PC-3 (cell line): ENCODE measurements at places on chromosomes 11 and 22. TPM values are rescaled to one million over a fixed set of nuclear protein-coding genes. Genes with fewer than 3 reads are reported as not detected.
A peak's percentile ranks its signal among the peaks of the same experiment; 100 is the strongest.

ALDH3B2 gene
- 0.40 TPM in 1 of 2 replicates, not detected in the other for total RNA-seq

ZFPL1 gene
- 98.7 and 103 TPM in 2 replicates for total RNA-seq

NTM gene
- not detected in 2 replicates for total RNA-seq

TIMP3 gene
- total RNA-seq, result 0.12 TPM in 1 of 2 replicates, not detected in the other

MS4A7 gene
- 2.1 and 3.6 TPM in 2 replicates for total RNA-seq

OR8D1 gene
- not detected in 2 replicates for total RNA-seq

H19 gene
- not detected in 2 replicates for total RNA-seq

ANKK1 gene
- 0.22 TPM in 1 of 2 replicates, not detected in the other for total RNA-seq

MMP27 gene
- total RNA-seq, result not detected in 2 replicates

CEND1 gene
- total RNA-seq, result not detected in 2 replicates

MMP10 gene
- total RNA-seq, result 0.07 and 0.69 TPM in 2 replicates

DNA sequence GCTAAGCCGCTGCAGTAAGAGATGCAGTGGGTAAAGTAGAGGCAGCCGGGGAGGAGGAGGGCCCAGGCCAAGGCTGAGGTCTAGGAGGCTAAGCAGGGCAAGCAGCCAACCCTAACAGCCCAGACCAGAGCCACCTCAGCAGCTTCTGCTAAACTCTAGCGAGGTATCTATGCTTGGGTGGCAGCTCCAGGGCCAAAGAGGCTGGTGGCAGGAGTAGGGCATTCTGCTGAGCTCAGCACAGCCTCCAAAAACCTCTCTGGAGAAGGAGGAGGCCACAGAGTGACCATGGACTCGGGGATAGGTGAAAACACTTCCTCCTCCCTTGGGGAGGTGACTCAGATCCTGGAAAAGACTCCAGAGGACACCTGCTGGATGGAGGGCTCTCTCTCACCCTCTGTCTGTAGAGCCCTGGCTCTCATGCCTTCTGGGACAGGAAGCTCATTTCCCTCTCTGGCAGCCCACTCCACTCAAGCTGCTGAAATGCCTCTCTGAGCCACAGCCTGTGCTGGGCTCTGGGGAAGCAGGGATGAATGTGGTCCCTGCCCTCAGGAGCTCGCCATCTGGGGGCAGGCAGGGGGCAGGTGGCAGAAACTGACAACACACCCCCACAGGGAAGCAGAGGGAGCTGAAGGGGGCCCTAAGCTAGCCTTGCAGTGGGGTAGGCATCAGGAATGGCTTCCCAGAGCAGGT lies 16.5 kb upstream of the TPBGL start:
- no peak overlapping the region for H3K4me3 ChIP-seq
- H3K36me3 ChIP-seq, result no peaks in the 10 kb centered on the region
- H3K27ac ChIP-seq, result no peak overlapping the region
- H3K4me1 ChIP-seq, result no peaks in the 10 kb centered on the region
- peaks cover 10% of the 10 kb centered on the region; the same call in 1 of the 2 replicates for H3K27me3 ChIP-seq
- peak; percentile 44 for DNase-seq

- H3K36me3 ChIP-seq, result no peaks in the 10 kb centered on the region
- H3K27ac ChIP-seq, result no peak overlapping the region
- DNase-seq, result no peak
- no peaks in the 10 kb centered on the region for H3K4me1 ChIP-seq
These were observed 14.0 kb upstream of the ARSA start for GRCh38 chr22:50641696-50642607.

DNA sequence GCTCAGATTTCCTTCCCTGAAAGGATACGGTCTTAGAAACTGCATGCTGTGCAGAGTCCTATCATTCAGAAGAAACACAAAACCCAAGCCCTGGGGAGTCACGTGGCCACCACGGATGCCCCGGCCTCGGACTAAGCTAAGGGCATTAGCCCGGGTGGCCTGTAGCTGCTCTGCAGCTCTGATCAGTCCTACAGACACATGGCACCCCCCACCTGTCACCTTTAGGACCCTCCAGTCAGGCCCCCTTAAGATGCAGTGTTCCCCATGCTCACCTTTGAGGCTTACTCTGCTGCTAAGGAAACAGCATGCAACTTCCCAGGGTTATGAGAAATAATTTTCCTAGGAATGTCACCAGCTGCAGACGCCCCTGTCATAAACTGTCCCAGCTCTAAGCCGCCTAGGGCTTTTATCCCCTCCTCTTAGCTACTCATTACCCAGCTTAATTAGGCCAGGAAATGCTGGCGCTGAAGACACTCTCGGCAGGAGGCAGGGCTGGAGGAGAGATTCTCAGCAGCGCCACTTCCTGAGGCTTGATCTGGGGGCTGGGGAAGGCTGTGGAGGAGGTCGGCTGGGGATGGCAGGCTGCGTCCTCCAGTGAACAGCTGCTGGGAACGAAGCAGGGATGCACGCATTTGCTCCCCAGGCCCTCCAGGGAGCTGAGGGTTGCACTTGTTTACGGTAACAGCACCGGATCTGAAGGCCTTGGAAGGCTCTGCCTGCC lies 47.2 kb upstream of the ADA2 start:
- no peaks in the 10 kb centered on the region for H3K27me3 ChIP-seq
- H3K4me1 ChIP-seq, result no peaks in the 10 kb centered on the region
- no peaks in the 10 kb centered on the region for H3K36me3 ChIP-seq
- no peak overlapping the region for H3K27ac ChIP-seq
- no peak overlapping the region for H3K4me3 ChIP-seq

DNA sequence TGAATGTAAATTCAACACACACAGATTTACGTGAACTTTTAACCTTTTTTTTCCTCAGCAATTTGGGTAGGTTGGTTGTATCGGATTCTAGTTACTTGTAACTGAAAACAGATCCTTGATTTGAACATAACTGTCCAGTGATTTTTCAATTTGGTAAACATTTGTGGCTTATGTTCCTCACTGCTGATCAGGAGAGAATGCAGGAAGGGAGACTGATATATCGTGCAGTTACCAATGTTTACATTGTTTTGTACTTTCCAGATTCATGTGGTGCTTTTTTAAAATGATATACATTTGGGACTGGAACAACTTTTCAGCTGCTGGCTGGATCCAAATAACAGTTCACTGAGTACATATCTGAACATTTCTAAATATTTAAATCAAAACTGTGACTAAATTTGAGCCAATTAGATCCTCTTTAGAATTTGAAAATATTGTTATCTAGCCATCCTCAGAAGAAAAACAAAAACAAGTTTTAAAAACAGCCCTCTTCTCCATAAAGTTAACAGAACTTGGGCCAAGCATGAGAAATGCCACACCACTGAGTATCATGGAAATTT lies 84.3 kb upstream of the MTMR2 start:
- H3K27ac ChIP-seq, result no peak overlapping the region
- no peak overlapping the region for H3K4me3 ChIP-seq
- H3K4me1 ChIP-seq, result peaks cover 6% of the 10 kb centered on the region; the same call in 1 of the 2 replicates
- no peak for DNase-seq
- H3K36me3 ChIP-seq, result no peaks in the 10 kb centered on the region
- no peaks in the 10 kb centered on the region for H3K27me3 ChIP-seq

GRCh38 chr22:38455076-38455529 lies at the start of gene KCNJ4:
KCNJ4 (minus strand) TSS chr22:38455199; CDS start chr22:38428132, 27,067 bp downstream.
- no peak within 1 kb of the TSS for H3K27ac ChIP-seq
- H3K36me3 ChIP-seq, result no peaks in the 10 kb centered on the region
- H3K27me3 ChIP-seq, result peaks cover 10% of the 10 kb centered on the region
- no peaks in the 10 kb centered on the region for H3K4me1 ChIP-seq
- H3K4me3 ChIP-seq, result no peak within 1 kb of the TSS

GRCh38 chr11:110373051-110373702 lies 56.6 kb upstream of the FDX1 start:
- H3K4me1 ChIP-seq, result peaks cover 21% of the 10 kb centered on the region
- peak; percentile 64 for DNase-seq
- no peak overlapping the region for H3K4me3 ChIP-seq

- DNase-seq, result no peak
- peaks cover 8% of the 10 kb centered on the region for H3K36me3 ChIP-seq
- H3K4me1 ChIP-seq, result no peaks in the 10 kb centered on the region
These were observed 123.2 kb upstream of the SORL1-AS1 start for GRCh38 chr11:121575963-121576290.

DNA sequence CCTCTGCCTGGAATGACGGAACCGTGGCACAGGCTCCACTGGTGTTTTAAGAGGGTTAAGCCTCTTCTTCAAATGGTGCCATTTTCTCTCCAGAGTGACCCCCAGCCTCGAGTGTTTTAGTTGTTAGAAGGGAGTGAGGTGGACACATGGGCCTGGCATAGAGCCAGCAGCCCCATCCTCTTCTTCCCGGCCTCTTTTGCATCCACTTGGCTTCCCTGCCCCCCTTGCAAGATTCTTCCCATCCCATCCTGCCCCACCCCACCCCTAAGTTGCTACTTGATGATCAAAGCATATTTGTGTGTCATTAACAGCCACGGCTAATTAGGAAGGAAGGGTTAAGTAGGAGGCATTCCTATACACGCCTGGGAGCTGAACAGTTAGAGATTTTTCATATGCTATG lies 72.3 kb upstream of the CRYBB3 start:
- no peak for DNase-seq
- H3K4me3 ChIP-seq, result no peak overlapping the region
- H3K4me1 ChIP-seq, result no peaks in the 10 kb centered on the region
- no peak overlapping the region for H3K27ac ChIP-seq

DNA sequence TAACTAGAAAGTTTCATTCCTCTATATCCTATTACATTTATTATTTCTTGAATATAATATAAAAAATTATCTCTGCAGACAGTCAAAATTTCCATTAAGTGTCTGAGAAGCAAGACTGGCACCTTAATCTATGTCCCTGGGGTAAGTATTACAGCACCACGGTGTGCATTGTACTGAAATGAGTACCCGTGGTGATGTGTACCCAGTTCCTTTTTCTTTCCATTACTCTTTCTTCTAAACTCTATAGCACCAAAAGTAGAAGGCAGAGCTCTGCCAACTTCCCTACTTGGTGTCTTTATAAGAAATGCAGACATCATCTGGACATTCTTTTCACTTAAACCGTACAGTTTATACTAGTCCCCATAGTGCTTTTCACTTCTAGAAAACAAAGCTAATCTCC lies 161.7 kb downstream of the GUCY1A2 start:
- no peaks in the 10 kb centered on the region for H3K27me3 ChIP-seq
- no peak overlapping the region for H3K4me3 ChIP-seq
- DNase-seq, result no peak
- H3K27ac ChIP-seq, result no peak overlapping the region
- H3K36me3 ChIP-seq, result no peaks in the 10 kb centered on the region
- H3K4me1 ChIP-seq, result no peaks in the 10 kb centered on the region

DNA sequence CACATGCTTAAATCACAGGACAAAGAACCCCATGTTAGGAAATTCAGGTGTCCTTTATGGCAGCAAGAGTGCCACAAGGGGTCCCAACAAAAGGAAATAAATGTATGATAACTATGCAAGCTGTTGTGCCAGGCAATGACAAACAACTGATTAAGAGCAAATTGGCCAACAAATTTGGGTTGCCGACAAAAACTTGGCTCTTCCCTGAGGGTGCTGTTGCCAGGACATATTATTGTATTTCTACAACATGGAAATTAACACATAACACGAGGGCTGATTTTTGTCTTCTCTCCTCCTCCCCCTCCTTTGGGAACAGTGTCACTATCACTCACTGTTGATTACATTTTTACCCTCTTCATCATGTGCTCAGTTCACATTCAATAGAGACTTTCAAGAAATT lies 56.0 kb downstream of the LRRC4C start:
- no peak overlapping the region for H3K4me3 ChIP-seq
- H3K4me1 ChIP-seq, result no peaks in the 10 kb centered on the region
- no peak overlapping the region for H3K27ac ChIP-seq
- no peaks in the 10 kb centered on the region for H3K36me3 ChIP-seq
- no peaks in the 10 kb centered on the region for H3K27me3 ChIP-seq
- no peak for DNase-seq

DNA sequence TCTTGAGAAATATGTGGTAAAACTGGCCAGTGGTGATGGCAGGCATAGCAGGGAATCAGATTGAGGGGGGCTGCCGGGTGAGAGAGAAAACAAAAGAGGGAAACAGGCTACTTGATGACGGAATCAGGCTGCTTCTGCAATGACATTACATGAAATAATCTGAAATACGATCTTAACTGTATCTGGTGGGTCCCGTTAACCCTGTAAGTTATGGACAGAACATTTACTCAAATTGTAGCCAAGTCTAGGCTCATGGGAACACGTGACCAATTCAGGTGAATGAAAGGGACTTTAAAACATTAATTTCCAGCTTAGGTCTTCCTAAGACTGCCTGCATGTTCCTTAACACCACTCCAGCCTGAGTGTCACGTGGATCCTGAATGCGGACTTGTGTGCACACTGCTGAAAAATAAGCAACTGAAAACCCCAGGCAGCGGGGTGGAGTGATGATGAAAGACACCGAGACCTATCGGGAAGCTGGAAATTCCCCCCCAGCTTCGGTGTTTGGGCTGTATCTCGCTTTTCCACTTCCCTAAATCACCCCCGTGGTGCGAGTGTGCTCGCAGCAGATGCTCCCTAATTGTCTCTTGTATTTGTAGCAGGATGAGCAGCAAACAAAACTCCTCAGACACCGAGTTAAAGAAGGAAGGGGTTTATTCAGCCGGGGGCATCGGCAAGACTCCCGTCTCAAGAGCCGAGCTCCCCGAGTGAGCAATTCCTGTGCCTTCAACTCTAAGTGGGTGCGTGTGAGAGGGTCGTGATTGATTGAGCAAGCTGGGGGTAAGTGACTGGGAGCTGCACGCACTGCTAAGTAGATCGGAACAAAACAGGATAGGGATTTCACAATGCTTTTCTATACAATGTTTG lies 145.0 kb upstream of the GRK3 start:
- no peak overlapping the region for H3K27ac ChIP-seq
- no peaks in the 10 kb centered on the region for H3K27me3 ChIP-seq
- no peaks in the 10 kb centered on the region for H3K36me3 ChIP-seq
- H3K4me3 ChIP-seq, result no peak overlapping the region
- DNase-seq, result no peak

DNA sequence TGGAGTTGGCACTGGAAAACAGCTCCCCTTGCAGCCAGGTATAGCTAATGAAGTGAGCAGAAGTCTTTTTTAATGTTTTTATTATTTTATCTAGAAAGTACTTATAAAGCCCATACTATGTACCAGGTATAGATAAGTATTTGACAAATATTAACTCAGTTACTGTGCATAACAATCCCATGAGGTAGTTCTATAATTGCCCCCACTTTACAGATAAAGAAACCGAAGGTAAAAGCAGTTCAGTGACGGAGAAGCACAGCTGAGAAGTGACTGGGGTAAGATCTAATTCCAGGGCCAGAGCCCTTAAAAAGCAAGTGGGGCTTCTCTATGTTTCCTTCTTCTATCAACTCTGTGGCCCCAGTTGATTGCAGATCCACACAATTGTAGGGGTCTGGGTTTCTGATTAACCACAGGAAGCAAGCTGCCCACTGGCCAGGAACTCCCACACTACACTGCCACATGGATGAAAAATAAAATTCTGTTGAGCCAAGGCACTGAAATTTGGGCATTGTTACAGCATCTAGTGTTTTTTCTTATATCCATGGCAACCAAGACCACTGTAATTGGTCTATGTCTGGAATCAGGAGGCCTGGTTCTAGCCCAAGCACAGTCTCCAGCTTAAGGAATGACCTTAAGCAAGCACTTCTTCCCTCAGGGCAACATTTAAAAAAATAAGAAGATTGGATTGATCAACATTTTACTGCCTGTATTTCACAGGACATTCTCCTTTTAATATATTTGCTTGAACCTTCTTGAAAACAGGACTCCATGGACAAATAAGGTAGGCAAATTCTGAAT lies 55.3 kb upstream of the TEAD1 start:
- H3K27me3 ChIP-seq, result no peaks in the 10 kb centered on the region
- H3K4me3 ChIP-seq, result no peak overlapping the region
- no peak overlapping the region for H3K27ac ChIP-seq
- no peak for DNase-seq

GRCh38 chr11:8315463-8315862 lies 51.8 kb upstream of the LMO1 start:
- no peak overlapping the region for H3K27ac ChIP-seq
- H3K4me1 ChIP-seq, result no peaks in the 10 kb centered on the region
- H3K27me3 ChIP-seq, result peaks cover 37% of the 10 kb centered on the region
